ENCODE measurements at places on chromosomes 7 and 10. TPM values are rescaled to one million over a fixed set of nuclear protein-coding genes. Genes with fewer than 3 reads are reported as not detected.

DNA sequence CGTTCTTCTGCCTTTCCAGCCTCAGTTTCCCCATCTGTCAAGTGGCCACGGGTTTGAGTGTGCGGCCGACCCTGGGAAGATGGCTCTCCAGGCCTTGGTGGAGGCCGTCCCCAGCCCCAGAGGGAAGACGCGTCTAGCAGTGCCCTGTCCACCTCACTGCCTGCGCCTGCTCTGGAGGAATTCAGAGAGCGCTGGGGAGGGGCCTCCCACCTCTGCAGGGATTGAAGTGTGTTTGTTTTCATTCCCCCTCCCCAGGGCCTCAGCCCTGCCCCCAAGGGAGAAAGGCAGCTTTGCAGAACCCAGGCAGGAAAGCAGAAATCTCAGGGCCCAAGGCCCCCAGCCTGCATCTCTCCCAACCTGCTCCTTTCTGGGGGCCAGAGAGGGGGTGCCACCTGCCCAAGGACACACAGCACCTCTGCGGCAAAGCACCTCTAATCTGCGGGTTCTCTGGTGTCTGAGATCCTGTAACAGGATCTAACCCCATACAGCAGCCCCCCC lies 91.0 kb downstream of the MICALL2 start:
- DNase-seq, result no peak

DNA sequence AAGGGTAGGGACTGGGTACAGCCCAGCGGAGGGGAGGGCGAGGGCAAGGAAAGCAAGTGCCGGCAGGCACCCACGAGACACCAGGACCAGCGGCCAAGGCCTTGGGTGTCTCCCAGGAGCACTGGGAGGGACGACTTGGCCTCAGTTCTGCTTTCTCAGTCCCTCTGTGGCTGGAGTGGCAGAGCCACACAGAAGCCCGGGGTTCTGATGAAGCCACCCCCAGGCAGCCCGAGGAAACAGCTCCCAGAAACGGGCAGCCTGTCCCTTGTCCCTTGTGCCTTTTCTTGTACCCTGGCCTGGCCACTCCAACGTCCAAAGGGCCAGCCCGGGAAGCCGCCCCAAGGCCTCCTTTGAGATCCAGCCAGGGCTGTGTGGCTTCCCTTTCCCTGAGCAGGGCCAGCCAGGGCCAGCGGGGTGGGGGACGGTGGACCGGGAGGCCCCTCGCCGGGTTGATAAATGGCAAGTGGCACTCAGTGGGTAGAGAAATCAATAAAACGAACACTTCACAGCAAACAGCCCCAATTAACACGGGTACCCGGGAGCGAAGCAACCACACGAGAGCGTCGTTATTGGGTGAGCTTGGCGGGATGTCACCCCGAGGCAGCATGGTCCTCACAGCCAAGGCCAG lies 69.8 kb upstream of the GNA12 start:
- no peak for DNase-seq

GRCh38 chr7:143407287-143408251 lies 1.1 kb downstream of the EPHA1 start:
- no peak for DNase-seq

DNA sequence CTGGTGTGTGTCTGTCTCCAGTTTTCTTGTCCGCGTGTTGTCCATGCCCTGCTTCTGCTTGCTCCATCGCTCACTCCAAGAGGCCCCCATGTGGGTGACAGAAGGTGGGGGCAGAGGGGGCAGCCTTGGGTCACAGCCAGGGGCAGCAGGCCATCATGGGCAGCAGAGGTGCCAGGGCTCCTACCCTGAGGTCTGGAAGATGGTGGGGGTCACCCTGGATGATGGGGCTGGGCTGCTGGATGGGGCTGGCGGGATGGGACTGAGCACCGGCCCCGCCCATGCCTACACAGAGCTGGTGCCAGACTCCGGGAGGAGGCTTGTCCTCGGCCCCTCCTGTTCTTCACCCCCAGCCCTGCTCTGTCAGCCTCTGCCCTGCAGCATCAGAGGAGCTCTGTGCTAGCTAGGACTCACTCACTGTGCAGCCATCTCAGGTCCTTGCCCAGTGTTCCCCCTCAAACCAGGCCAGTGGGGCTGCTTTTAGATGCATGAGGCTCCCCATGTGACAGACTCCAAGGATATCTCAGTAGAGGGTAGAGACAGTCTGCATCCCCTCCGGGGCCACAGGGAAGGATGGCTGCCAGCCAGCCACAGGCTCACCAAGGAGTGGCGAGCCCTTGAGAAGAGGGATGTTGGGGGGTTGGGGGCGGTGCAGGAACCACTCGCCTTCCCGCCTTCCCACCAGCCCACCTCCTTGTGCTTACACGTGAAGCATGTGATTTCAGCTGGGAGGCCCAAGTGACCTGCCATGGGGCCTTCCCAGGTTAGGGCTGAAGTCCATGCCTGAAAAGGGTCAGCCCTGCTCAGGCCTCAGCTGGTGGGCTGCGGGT lies 35.5 kb upstream of the PPIF start:
- DNase-seq, result no peak

- no peak for DNase-seq
These were observed 24.8 kb upstream of the OCM2 start for GRCh38 chr7:98014830-98015229.

- no peak for DNase-seq
These were observed 170.3 kb upstream of the PODXL start for GRCh38 chr7:131726686-131727085.

GRCh38 chr7:79377097-79377496 lies 76.4 kb downstream of the MAGI2 start:
- no peak for DNase-seq

Gene PON1
- not detected for total RNA-seq

Gene CRTAC1
- not detected for total RNA-seq

Gene TMEM236
- total RNA-seq, result 0.17 TPM

Gene JCAD
- total RNA-seq, result 19.1 TPM

Gene TMEM140
- total RNA-seq, result 1.3 TPM

Gene CFAP43
- 0.22 TPM for total RNA-seq
